ENCODE measurements at places on chromosomes 3 and 15. TPM values are rescaled to one million over a fixed set of nuclear protein-coding genes. Genes with fewer than 3 reads are reported as not detected.

DNA sequence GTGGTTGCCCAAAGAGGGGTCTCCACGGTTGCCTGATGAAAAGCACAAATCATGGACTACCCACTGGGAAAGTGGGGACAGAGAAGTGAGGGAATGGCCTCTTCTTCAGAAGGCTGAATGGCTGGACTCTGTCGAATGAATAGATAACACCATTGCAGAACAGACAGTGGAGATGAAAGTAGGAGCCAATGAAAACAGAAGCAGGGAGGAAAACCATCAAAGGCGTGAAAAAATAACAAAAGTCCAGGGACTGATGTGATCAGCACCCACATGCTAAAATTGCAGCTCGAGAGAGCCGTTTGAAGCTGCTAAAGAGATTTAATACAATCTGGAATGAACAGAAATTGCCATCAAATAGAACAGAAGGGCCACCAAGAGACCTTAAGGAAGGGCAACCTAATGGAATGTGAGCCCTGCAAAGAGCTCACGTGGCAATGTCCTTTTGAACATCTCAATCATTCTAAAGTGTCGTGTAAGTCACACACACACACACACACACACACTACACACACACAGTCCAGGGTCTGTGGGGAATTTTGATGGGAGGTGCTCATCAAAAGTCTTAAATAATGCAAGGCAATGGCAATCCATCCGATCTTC, 130.9 kb upstream of the ICE2 start:
- DNase-seq: no peak

DNA sequence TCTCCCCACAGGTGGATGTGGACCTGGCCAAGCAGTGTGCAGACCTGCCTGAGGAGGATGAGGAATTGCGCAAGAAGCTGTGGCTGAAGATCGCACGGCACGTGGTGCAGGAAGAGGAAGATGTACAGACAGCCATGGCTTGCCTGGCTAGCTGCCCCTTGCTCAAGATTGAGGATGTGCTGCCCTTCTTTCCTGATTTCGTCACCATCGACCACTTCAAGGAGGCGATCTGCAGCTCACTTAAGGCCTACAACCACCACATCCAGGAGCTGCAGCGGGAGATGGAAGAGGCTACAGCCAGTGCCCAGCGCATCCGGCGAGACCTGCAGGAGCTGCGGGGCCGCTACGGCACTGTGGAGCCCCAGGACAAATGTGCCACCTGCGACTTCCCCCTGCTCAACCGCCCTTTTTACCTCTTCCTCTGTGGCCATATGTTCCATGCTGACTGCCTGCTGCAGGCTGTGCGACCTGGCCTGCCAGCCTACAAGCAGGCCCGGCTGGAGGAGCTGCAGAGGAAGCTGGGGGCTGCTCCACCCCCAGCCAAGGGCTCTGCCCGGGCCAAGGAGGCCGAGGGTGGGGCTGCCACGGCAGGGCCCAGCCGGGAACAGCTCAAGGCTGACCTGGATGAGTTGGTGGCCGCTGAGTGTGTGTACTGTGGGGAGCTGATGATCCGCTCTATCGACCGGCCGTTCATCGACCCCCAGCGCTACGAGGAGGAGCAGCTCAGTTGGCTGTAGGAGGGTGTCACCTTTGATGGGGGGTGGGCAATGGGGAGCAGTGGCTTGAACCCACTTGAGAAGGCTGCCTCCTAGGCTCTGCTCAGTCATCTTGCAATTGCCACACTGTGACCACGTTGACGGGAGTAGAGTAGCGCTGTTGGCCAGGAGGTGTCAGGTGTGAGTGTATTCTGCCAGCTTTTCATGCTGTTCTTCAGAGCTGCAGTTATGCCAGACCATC, 8.6 kb downstream of the VPS18 start:
- DNase-seq: peak; percentile 61

GRCh38 chr3:171347301-171348039, 112.7 kb downstream of the TNIK start:
- peak; percentile 26 for DNase-seq

GRCh38 chr3:154844863-154845262, 235.3 kb upstream of the MME start:
- peak; percentile 39 for DNase-seq

- DNase-seq: no peak
Measured at GRCh38 chr3:16467393-16467792, 46.1 kb downstream of the RFTN1 start.

DNA sequence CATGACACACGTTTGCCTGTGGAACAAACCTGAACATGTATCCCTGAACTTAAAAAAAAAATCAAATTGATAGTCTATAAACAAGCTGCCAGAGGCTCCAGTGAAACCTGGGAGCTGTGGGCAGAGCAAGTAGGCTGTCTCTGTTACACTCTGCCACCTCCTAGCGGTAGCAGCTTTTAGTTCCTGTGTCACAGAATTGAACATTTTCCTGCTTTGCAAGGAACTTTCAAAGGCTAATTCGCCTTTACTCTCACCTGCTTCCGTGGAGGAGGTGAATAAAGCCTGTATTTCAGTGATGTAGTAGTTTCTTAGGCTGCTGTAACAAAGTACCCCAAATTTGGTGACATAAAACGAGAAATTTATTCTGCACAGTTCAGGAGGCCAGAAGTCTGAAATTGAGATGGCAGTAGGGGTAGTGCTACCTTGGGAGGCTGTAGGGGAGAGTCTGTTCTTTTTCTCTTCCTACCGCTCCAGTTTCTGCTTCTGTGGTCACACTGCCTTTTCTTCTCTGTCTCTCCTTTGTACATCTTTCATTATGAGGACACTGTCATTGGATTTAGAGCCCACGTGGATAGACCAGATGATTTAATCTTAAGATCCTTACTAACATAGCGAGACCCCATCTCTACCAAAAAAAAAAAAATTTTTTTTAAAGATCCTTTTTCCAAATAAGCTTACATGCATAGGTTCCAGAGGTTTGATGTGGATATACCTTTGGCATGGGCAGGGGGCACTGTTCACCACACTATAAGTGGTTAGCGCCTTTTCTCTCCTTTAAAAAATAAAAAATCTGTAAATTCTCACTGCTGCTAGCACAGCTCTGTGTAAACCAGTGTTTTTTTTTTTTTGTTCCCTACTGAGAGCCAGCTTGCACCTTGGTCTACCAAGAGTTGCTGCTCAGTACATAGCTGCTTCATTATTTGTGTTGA, 25.3 kb downstream of the FBXO22 start:
- DNase-seq: peak; percentile 17

The TBC1D5 gene
- polyA plus RNA-seq: 34.9 TPM

The SPINT1 gene
- polyA plus RNA-seq: 1.8 TPM

The NR1I2 gene
- 0.19 TPM for polyA plus RNA-seq

The FAM174B gene
- polyA plus RNA-seq: 17.1 TPM

The TF gene
- 1.2 TPM for polyA plus RNA-seq

The NR2E3 gene
- polyA plus RNA-seq: 7.8 TPM

Measured in muscle of leg (tissue), 16 donors.